ENCODE measurements at places on chromosomes 12 and 14. TPM values are rescaled to one million over a fixed set of nuclear protein-coding genes. Genes with fewer than 3 reads are reported as not detected.

PRH2 gene
- not detected for total RNA-seq

DNA sequence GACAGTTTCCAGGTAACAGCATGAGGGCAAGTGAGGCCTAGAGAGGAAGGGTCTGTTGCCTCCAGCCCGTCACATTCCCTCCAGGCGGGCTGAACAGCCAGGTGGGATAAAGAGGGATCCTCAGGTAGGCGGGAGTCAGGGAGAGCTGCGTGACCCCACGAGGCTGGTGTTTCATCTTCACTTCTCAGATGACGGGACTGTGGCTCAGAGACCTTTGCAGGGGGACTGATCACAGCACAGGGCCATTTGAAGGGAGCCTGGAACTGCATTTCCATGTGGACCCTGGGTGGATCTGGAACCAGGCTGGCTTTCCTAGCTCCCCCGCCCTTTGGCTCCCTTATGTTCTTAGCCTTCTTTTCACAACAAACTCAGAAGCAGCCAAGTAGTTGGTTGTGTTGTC lies 37.4 kb downstream of the SH2B3 start:
- no peak for DNase-seq

DNA sequence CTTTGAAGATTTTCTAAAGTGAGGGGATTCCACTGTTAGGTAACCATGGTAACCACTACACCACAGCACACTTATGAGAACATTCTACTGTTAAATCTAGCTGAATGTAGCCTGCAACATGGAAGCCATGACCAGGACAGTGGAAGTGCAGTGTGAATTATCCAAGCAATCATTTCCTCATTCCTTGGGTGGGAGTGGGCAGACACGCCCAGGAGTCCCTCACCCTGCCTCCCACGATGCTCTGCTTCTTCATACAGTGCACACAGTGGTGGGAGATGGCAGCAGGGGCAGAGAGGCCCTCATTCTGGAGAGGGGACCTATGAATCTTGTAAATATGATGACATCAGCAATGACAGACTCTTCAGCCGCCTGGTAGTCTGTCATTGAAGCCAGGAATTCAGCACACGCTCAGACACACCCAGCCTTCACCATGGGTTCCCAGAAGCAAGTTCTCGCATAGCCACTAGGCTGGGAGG lies 70.1 kb upstream of the HOXC13 start:
- DNase-seq: no peak

DNA sequence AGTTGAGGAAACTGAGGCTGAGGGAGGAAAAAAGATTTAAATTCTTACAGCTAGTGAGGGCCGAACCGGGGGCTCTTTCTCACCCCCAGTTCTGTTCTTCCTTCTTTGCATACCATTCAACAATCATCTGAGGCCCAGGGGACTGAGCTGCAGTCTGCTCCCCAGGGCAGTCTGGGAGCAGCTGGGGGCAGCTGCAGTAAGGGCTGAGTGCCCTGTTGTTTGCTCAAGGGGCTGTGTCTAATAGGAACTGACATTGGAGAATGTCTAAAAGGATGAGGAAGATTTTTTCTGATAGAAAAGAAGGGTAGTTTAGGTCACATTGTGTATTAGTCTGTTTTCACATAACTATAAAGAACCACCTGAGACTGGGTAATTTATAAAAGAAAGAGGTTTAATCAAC lies 42.2 kb downstream of the SLC17A8 start:
- no peak for DNase-seq
